Retina (tissue), 1 donor: ENCODE measurements at places on chromosomes 16 and 17.

- DNase-seq: no peak
Observed at GRCh38 chr16:86755571-86756006, 177.2 kb downstream of the FOXL1 start.

GRCh38 chr17:65527857-65528591 is 33.4 kb downstream of the AXIN2 start:
- no peak for DNase-seq

- peak; percentile 47 for DNase-seq
Observed at GRCh38 chr16:54696522-54696921, 234.1 kb upstream of the IRX5 start.

GRCh38 chr16:57026778-57027062 is 37.4 kb downstream of the NLRC5 start:
- DNase-seq: no peak

DNA sequence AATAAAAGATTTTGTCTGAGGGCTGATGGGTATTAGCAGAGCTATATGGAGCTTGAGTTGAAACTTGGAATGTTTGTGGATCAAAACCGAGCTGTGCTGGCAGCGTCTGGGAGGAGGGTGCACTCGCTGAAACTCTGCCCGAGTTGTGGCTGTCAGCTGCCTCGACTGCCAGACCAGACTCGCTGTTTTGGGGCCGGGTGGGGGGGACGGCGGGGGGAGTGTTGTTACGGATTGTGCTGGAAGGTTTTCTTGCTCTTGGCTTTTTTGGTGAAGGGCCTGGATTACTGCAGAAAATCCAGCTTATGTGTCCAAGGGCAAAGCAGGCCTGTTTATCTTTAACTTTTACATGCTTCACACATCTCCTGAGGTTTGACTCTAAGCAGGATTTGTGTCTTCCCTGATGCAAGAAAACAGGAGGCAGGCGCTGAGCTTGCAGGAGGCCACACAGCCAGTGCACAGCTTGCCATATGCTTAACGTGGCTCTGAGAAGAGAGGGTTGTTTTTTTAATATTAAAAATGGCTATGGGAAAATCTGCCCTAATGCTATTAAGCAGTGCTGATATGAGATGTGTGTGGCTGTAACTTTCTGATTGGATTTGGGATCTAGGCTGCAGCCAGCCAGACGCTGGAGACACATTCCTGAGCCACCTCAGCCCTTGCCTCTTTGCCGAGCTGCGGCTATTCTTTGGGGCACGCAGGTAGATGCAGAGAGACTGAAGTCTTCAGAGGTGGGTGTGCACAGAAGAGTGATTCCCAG is 20.5 kb upstream of the RPTOR start:
- DNase-seq: no peak
